Fibroblast of mammary gland (primary cell): ENCODE measurements at places on chromosomes 1 and 21.

DNA sequence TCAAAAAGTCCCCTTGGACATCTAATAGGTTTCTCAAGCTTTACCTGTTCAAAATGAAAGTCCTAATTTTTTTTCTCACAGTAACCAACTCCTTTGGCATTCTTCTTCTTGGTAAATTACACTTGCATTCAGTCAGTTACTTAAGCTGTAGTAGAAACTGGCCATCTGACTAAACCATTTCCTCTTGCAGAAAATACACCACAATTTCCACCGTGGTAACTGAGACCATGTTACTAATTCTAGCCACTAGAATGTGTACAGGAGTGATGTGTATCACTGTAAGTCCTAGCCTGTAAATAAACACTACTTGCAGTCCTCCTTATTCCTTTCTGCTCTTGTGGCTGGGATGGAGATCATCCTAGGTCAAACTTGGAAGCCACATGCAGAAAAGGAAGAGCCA is 965.4 kb upstream of the TMPRSS15 start:
- DNase-seq = no peak

DNA sequence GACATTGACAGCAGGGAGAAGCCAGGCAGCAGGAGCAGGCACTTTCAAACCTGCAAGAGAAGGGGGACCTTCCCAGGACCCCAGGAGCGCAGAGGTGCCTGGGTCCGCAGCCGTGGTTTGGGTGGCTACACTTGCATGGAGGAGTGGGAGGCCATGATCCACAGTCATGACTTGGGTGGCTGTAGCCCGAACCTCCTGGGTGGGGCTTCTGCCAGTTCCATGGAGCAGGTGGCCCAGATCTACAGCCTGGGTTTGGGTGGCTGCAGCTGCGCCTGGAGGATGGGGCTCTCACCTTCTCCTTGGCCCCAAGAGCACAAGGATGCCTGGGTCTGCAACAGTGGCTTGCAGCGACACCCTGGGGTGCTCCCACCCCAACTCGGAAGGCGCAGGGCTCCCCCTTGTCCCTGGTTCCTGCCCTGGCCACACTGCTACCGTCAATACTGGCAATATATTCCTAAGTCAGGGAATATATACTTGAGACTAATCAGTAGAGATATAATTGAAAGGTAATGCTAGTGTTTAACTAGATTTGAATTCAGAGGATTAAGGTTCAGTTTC is 2.3 kb upstream of the OR6K6 start:
- no peak for DNase-seq

DNA sequence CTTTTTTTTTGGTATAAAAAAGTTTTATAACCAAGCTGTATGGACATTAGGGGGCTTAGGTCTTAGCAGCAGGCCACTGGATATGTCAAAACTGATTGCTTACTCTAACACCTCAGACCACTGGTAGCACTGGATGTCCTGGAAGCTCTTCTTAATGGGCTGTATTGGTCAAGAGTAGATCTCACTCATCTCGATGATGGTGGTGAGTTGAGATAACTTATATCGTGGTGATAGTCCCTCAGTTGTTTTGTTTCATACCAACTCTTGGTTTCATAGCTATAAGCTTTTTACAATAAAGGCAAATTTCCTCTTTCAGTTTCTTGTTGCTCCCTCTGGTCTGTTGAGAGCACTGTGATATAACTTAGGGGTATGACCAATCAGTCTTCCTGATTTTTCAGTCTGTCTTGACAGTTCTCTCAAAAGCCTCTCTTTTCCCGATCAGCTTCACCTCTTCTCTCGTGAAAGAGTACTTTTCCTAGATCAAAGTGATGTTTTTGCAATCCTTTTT is 9.7 kb upstream of the AGO1 start:
- no peak for DNase-seq

GRCh38 chr1:91631718-91632330 is 131.2 kb downstream of the CDC7 start:
- no peak for DNase-seq

- DNase-seq = peak; percentile 72
Measured at GRCh38 chr1:24540906-24541710, 14.8 kb upstream of the NCMAP start.

GRCh38 chr1:93740157-93740556 is 58.5 kb upstream of the BCAR3 start:
- DNase-seq = no peak
